ENCODE measurements at places on chromosomes 2 and 18.

GRCh38 chr18:73318739-73319479 is 451.1 kb upstream of the NETO1 start:
- DNase-seq: no peak

GRCh38 chr2:100853909-100854810 is 34.2 kb downstream of the NPAS2 start:
- DNase-seq: no peak

DNA sequence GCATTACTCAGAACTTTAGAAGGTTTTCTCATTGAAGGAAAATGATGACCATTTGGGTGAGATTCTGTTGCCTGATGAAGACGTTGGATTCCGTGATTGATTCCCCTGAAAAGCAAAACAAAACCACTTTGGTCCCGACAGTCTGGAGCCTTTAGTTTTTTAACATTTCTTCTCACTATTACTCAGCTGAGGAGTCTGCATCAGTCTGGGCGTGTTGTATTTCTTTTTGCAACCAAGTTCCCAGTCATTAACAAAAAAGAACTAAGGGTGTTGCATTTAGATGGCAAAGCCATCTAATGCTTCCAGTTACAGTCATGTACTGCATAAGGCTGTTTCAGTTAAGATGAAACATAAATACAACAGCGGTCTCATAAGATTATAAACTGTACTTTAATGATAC is 343.1 kb upstream of the CDH2 start:
- DNase-seq: no peak

- no peak for DNase-seq
Observed at GRCh38 chr2:100869120-100869519, 49.2 kb downstream of the NPAS2 start.

- DNase-seq: no peak
Observed at GRCh38 chr2:64516651-64517510, 7.2 kb upstream of the AFTPH start.

DNA sequence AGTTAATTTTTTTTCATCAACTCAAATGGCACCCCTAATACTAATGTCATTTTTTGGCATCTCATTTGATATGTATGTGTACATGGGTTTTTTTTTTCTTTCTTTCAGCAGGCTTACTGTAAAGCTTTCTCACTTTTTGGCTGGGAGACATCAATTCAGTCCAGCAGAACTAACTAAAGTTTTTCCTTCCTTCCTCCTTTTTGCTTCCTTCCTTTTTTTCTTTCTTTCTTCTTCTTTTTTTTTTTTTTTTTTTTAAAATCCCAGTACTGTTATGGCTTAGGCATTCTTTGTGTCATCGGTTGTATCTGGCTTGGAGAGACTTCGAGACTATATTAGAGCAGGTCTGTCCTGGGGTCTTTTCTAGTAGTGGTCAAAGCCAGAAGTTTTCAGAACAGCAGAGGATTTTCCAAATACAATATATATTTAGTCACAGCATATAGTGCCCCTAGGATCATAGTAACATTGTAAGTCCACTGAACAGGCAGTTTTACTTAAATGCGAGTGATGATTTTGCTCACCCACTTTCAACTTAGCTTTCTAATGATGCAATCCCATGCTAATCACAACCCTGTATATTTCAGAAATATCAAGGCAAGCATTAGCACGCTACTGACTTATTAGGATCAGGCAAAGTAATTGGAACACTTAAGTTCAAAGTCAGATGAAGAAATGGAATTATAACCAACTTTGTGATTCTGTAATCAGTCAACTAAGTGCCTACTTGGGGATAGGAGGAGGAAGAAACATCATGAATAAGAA is 4.0 kb downstream of the KLHL29 start:
- DNase-seq: no peak

DNA sequence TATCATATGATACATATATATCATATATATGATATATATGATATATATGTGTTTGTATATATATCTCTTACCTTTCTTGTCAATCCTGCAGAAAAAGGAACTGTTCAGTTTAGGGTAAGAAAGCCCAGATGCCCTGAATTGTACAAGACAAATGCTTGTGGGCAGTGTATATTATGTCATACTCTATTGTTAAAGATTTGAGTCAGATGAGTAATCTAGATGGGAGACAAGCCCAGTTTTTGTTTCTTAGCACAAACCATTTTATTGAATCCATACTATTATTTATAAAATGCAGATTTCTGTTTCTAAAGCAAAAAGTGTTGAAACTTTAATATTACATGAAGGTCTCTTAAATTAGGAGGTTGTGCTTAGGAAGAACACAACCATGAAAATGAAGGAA is 90.6 kb downstream of the VRK2 start:
- DNase-seq: no peak
